ENCODE measurements at places on chromosomes 12 and 14.

DNA sequence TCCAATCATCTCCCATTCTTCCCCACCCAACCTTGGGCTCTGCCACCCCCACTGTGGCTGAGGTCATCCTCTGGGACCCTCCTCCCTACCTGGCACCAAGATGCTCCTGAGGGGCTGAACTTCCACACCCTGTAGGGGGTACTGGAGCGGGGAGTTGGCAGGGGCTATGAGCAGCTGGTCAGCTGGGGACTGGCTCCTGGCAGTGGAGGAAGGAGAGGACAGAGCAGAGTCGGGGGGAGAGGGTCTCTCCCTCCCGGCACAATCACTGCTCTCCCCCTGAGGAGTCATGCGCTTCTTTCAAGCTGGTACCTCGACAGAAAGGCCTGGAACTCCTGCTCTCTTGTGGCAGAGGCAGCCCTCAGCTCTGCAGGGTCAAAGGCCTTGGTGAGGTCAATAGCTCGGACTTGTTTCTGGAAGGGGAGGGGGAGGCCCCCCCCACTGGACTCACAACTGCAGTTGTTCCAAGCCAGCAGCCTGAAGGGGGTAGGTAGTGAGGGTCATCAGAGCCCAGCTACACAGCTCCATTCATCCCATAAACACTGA lies 2.0 kb downstream of the B4GALNT1 start:
- DNase-seq = no peak

DNA sequence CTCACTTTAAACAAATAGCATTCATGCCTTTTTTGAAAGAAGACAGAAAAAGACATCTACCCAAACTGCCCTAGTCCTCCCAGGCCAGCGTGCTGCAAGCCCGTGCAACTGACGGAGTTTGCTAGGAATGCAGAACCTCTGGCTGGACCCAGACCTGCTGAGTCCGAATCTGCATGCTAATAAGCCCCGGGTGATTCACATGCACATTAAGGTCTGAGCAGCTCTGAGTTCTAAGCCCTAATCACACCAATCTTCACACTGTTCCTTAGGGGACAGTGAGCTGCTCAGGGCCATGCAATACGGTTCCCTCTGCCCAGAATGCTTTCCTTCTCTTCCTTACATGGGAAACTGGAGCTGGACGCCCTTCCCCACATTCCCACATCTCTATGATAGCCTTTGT lies 25.2 kb downstream of the HAL start:
- no peak for DNase-seq

DNA sequence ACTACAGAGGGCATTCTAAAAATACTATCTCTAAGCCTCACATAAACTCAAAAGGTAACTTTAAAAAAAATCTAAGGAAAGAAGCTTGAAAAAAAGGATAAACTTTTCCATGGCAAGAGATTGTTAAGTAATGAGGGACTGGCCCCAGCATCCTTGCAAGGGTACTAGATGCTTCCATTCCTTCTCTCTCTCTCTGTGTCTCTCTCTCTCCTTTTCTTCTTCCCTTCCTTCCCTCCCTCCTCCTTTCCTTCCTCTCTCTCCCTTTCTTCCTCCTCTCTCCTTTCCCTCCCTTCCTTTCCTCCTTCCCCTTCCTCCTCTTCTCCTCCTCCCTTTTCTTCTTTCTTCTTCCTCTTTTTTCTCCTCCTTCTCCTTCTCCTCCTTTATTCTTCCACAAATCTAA lies 23.8 kb downstream of the CNTN1 start:
- DNase-seq = no peak

- no peak for DNase-seq
Observed at GRCh38 chr12:107007411-107007810, 20.5 kb upstream of the MTERF2 start.

- peak; percentile 7 for DNase-seq
Observed at GRCh38 chr12:75389061-75389460, 1.8 kb upstream of the GLIPR1L2 start.

GRCh38 chr12:20513189-20513588 lies 144.9 kb downstream of the PDE3A start:
- DNase-seq = no peak

- no peak for DNase-seq
Observed at GRCh38 chr12:32947206-32948067, 50.9 kb upstream of the PKP2 start.

DNA sequence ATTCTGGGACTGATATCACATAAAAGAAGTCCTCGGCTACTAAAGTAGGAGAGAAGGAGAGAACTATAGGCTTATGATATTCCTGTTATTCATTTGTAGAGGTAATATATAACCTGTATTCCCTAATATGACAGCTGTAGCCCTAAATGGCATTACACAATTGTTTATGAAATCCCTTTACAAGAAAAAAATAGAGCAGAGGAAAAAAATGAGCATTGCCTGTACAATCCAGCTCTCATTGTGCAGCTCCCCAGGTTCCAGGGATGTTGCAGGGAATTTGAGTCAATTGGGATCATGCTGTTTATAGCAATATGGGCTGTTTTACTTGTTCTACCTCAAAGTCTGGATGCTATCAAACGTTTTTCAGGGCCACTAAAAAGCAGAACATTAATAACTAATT lies 173.1 kb downstream of the APAF1 start:
- DNase-seq = no peak

DNA sequence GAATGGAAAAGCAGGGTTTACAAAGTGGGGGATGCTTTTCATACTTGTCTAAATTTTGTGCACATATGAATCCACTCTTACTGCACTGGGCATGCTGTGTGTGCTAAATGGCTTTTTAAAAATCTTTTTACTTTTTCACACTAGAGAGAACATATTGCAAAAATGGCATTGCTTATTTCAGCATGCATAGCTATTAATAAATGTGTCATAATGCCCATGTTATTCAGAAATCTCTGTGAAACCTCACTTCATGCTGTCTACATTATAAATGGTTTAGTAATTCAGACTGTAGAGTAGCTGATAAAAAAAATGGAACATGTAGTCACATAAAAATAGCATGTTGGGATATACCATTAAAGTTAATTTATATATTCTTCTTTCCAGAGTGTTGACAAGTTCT lies 593.8 kb downstream of the RPL10L start:
- no peak for DNase-seq

Data from glomerular endothelial cell (primary cell).